ENCODE measurements at places on chromosomes 11 and 22.

DNA sequence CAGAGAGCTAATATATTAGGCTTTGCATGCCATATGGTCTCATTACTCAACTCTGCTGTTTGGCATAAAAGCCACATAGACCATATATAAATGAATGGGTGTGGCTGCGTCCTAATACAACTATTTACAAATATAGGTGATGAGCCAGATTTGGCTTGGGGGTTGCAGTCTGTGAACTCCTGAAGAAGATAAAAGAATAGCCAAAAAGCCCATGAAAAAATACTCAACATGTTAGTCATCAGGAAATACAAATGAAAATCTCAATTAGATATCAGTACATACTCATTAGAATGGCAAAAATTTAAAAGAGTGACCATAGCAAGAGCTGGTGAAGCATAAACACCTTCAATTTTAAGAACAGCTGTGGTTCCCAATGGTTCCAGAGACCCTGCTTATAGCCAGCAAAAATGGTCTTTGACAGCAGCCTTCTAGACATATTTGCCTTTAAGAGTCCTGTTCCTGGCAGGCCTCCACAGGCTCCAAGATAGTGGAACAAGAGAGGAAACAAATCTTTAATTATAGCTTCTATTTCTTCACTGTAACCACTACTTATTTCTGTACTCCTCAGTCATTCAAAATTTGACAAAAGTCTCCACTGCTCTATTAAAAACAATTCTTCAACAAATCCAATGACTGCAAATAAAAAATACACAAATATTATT lies 16.1 kb downstream of the C2CD3 start:
- no peak for DNase-seq

- no peak for DNase-seq
Measured at GRCh38 chr11:31651208-31651607, 141.6 kb downstream of the ELP4 start.

GRCh38 chr11:126607374-126607773 lies 251.9 kb downstream of the ST3GAL4 start:
- DNase-seq = peak; percentile 26

DNA sequence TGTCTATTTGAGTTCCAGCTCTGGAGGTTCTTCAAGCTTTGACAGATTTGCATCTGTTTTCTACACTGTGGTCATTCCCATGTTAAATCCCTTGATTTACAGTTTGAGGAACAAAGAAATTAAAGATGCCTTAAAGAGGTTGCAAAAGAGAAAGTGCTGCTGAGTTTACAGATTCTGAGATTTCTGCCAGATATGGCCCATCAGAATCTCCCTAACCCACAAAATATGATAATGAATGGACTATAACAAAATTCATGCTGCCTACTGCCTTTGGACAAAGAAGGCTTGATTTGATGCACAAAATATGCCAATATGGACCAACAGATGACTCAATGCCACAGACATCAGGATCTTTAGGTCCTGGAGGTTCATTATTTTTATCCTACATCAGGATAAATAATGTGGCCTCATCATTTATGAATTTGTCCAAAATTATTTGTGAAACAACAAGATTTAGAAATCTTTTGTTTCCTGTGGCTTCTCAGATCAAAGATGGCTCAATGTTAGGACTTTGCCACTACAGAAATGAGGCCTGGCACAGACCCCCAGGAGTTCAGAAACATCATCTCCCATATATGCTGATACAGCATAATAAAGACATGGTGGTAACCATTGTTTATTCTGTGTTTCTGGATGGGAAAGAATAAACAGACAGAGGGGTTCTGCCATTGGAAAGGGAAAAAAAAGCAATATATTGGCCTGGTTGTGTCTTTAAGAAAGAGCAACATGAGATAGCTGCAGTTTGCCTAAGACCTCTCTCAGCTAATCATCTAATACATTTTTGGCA lies 6.7 kb downstream of the OR5AN1 start:
- DNase-seq = no peak

- DNase-seq = no peak
Measured at GRCh38 chr11:60897496-60897895, 8.9 kb downstream of the PRPF19 start.

DNA sequence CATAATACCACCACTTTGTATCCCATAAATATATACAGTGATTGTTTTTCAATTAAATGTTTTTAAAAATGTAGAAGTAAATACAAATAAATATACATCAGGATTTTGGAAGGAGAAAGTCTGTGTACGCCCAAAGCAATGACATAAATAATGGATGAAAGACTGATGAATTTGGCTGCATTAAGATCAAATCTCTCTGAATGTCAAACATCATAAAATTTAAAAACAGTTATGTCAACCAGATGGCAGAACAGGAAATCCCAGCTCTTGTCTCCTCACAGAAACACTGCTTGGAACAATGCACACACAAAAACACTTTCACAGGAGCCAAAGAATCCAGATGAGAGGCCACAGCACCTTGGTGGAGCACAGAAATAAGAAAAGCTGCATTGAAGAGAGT lies 332.9 kb downstream of the NTM start:
- DNase-seq = no peak

DNA sequence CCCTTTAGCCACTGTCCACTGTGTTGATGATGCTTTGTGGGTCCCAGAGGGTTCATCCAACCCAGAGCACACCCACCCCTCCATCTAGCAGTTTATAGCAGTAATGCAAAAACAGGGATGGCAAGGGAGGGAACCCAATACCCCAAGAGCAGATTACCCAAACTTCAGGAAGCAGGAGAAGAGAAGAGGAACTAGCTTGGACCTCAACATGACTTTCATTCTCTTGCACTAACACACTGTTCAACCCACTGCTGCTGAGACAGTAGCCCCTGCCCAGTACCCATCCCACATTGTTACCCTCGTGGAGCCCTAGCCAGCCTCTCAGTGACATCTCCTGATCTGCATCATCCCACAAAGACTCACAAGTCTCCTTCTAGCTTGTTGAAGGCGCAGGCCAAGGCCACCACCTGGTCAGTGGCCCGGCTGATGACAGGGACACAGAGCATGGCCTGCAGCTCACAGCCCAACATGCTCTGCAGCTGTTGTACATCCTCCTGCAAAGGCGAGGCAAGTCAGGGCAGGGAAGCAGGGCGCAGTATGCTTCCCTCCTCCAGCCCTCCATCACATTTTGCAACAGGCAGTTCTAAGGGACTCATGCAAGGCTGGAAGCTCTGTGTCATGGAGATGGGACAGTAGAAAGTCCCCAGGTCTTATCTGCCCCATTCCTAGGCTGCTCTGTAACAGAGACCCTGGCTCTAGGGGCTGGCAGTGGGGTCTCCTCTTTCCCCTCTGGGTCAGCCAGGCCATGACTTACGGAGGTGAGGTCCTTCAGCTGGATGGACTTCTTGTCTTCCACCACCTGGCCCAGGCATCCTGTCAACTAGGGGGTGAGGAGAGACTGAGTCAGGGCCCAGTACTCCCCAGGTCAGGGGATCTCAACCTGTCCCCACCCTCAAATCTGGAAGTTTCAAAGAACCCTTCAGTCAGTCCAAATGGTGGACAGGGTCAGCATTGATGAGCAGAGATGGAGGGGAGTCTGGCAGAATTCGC lies 85.5 kb downstream of the PDE2A start:
- DNase-seq = no peak

DNA sequence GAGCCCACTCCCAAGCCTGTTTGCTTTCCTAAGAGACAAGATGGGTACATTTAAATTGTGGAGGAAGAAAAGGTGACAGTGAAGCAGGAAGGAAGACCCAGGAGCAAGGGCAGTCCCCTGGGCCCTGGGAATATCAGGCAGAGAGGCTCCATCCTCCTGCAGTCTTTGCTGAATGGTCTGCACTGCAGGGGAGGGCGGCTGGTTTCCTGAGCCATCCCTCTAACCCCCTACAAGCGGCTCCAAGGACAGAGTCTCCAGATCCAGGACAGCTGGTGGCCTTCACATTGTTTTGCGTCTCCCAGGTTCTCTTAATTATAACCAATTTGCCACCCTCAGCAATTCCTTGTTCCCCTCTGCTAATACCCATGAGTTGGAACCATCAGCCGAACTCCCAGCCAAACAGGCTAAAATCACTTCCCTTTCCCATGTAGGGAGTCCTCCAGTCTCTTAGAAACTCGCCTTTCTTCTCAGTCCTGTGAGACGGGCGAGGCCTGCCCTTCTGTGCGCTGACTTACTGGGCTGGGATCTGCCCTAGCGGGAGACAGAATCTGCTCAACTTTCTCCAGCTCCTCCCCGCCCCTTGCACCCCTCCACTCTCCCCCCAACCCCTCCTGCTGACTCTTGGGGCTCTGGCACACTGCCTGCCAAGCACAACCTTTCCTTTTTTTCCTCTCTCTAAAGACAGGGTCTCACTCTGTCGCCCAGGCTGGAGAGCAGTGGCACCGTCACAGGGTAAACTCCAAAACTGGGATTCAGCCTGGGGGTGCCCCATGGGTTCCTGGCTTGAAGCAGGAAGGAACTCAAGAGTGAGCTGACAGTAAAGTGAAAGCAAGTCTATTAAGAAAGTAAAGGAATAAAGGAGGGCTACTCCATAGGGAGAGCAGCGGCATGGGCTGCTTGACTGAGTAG lies 53.4 kb upstream of the EMID1 start:
- DNase-seq = no peak

DNA sequence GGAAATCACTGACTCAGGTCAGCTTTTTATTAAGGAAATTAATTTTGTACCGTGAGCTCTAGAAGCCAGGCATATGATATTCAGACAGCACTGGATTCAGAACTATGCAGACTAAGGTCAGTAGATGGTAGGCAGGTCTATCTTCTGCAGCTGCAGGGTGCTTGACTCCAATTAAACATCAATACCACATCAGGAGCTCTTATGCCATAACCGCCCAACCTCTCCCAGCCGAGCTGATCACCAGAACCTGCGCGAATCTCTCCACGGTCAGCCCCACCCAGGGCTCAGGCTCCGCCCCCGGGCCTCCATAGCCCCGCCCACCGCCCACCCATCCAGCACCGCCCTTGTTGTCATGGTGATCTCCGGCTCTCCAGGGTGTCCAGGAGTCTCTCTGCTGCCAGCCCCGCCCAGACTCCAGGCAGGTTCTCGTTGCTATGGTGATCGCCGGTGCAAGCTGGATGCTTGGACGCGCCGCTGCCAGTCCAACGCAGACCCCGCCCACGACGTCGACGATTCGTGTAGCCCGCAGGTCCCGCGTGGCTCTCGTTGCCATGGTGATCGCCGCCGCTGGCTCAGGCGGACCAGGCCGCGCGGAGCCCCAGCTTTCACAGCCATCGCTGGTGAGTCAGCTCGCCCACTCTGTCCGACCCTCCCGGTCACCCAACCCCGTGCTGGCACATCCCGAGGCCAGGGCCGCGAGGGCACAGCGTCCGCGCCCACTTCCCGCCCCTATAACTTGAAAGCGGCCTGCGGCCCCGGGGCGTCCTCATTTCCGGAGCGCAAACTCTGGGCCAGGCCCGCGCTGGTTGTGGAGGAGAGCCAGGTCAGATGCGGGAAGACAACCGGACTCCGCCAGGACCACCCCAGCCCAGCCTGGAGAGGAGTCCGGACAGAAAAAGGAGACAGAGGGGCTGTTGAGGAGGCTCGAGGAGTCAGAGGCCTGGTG lies at the start of gene RAB36:
TSS of gene RAB36 (plus strand) at position 546 of the 946 bp plus-strand sequence. CDS start 1,140 bp downstream, outside the sequence.
- peak; percentile 96 for DNase-seq

- DNase-seq = no peak
Measured at GRCh38 chr22:42948294-42948693, 66.7 kb downstream of the PACSIN2 start.

GRCh38 chr11:35779409-35779808 lies 116.8 kb downstream of the TRIM44 start:
- DNase-seq = no peak

- DNase-seq = no peak
Measured at GRCh38 chr22:39237318-39238100, 7.3 kb downstream of the PDGFB start.

DNA sequence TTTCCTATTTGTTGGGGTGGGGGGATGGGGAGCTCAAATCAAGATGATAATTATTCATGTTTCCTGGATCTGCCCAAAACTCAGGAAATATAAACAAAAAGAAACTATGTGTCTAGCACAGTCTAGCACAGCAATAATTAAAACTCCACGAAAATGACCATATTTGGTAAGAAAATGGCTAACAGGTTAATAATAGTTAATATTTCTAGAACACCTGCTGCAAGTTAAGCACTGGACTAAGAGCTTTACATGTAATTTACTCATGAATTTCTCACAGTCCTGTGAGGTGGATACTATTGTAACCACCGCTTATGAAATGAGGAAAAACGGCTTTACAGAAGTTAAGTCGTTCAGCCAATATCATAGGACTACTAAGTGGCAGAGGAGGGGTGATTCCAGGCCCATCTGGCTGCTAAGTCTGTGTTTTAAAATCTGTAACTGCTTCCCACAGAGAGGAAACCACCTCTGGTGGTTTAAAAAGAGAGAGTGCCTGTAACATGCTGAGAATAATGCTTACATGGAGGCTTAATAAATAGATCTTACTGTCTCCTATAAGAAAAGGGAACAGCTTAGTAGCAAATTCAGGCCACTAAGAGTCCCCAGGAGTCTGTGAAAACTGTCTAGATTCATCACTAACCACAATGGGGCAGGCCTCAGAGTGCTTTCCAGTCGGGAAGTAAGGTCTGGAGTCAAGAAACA lies 11.0 kb upstream of the AMOTL1 start:
- no peak for DNase-seq

GRCh38 chr11:119859684-119860083 lies 130.7 kb upstream of the NECTIN1 start:
- no peak for DNase-seq

- DNase-seq = no peak
Measured at GRCh38 chr11:124915541-124916369, 3.3 kb upstream of the HEPN1 start.

DNA sequence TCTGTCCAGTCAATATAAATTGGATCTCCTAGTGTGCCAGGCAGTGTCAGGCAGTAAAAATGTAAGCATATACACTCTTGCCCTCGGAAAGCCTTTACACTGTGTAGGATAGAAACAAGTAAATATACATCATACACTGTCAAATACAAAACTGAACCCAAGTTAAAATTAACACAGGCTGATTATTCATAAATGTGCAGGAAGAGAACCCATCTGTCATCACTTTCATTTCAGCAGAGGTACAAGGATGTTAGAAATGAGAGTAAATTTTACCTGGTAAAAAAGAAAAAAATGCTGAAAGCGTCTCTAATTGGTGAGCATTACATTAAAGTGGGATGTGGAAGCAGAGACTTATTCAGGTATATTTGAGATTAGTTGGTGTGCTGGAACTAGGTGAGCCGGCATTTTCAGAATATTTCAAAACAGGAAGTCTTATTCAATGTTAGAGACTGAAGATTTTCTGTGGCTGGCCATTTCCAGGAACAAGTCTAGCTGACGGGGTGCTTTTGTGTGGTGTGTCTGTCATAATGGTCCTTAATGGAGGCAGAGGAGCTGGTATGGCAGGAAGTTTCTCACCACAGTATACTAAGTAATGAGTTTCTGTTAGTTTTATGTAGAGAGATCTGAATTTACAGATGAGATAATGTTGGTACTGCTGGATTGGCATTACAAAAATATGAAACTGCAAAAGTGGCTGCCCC lies 192.6 kb downstream of the CASP12 start:
- no peak for DNase-seq

DNA sequence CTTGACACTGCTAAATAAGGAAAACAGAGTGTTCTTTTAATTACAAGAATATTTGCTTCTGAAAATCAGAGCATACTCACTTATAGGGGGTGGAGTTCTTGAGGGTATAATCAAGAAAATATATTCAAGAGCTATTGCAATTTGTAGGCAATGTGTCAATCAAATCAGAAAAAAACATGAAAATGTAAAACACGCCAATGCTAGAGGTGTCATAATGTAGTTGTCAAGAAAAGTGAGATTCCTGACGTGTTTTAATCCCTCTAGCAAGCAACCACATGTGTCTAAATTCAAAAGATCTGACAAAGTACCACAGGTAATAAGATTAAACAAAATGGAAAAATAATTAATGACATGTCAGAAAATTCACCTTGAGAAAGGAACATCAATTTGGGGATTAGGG lies 1440.7 kb upstream of the RAG2 start:
- no peak for DNase-seq

All from NCI-H748 treated with DMSO at 0.1 percent for 48 hours (cell line).